HEK293T (cell line): ENCODE measurements at places on chromosomes 4 and X.
A peak's percentile ranks its signal among the peaks of the same experiment; 100 is the strongest.

GRCh38 chr4:47490550-47490949 is 5.5 kb downstream of the ATP10D start:
- DNase-seq, result peak; percentile 20

DNA sequence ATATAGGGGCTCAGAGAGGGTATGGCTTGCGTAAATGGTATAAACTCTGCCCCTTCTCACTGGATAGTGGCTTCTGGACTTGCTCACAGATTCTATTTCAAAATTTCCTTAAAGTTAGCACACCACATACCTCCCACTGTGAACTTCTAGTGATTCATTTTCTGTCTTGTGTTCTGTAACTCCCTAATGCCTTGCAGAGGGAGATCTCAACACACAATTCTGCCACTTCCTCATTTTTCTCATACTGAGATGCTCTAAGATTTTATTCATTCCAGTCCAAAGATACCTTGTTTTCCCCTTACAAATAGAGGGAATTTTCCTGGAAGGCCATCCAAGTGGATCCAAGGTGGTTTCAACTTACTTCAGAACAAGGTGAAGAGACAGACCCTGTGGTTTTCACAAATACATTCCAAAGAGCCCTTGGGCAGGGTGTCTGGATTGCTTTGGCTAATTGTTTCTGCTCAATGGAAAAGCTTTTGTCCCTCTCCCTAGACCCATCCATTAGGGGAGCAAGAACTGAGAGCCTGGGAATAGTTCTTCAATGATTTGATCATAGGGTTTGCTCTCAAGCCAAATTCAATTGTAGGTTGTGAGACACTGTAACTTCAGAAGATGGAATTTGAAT is 52.1 kb upstream of the CAPN6 start:
- no peak for DNase-seq

GRCh38 chr4:183200453-183200852 is 101.4 kb downstream of the WWC2 start:
- no peak for DNase-seq

DNA sequence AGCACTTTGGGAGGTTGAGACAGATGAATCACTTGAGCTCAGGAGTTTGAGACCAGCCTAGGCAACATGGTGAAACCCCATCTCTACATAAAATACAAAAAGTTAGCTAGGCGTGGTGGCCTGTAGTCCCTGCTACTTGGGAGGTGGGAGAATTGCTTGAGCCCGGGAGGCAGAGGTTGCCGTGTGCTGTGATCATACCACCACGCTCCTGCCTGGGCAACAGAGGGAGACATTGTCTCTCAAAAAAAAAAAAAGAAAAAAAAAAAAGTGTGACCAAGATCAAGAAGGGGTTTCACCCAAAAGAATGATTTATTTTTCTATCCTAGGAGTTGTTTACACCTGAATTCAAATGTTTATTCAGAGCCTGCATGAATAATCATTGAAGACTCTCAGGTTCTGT is 572.4 kb upstream of the GALNT7 start:
- no peak for DNase-seq

GRCh38 chr4:32768664-32769389 is 2048.7 kb downstream of the PCDH7 start:
- DNase-seq, result no peak

GRCh38 chrX:53883196-53883595 is 161.1 kb downstream of the PHF8 start:
- no peak for DNase-seq

GRCh38 chr4:2305766-2306501 is 44.0 kb upstream of the MXD4 start:
- DNase-seq, result peak; percentile 6

GRCh38 chr4:75908555-75908954 is 6.3 kb upstream of the PPEF2 start:
- DNase-seq, result no peak

GRCh38 chrX:130416785-130417184 is 15.0 kb downstream of the RBMX2 start:
- no peak for DNase-seq

GRCh38 chr4:174496631-174497432 is 25.5 kb downstream of the HPGD start:
- DNase-seq, result no peak
